A673 (cell line): ENCODE measurements at places on chromosomes 5 and 9. TPM values are rescaled to one million over a fixed set of nuclear protein-coding genes. Genes with fewer than 3 reads are reported as not detected.

The ZNG1E gene
- 62.7 and 64.8 TPM in 2 replicates for total RNA-seq

The CARTPT gene
- not detected in 2 replicates for total RNA-seq

The LMX1B gene
- not detected in 2 replicates for total RNA-seq

The IFNA2 gene
- total RNA-seq = not detected in 2 replicates

The ANXA2R gene
- 1.4 and 1.9 TPM in 2 replicates for total RNA-seq
